CD8-positive, alpha-beta memory T cell (primary cell): ENCODE measurements at places on chromosomes 4 and X.

GRCh38 chrX:10906866-10907265, 204.3 kb upstream of the HCCS start:
- no peak overlapping the region for H3K27ac ChIP-seq
- H3K4me3 ChIP-seq = no peak overlapping the region
- no peaks in the 10 kb centered on the region for H3K27me3 ChIP-seq
- no peaks in the 10 kb centered on the region for H3K4me1 ChIP-seq
- no peak for DNase-seq

DNA sequence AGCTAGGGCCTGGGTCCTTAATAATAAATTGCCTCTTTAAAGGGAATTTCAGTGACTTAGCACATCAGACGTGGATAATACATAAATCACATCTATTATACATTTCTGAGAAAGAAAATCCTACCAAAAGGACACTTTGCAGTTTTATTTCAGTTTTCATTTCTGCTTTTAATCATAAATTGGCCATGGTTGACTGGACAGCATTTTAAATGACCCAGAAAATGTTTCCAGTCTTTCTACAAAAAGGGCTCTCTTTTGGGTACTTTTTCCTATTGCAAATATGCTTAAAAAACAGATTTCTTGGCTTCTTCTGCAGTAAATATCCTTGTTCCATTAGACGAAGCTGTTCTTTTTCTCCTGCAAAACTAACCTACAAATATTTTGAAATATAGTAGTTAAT, 41.4 kb upstream of the LPAR4 start:
- no peak overlapping the region for H3K4me3 ChIP-seq
- no peaks in the 10 kb centered on the region for H3K27me3 ChIP-seq
- DNase-seq = no peak

- no peaks in the 10 kb centered on the region for H3K27me3 ChIP-seq
- H3K36me3 ChIP-seq = no peaks in the 10 kb centered on the region
- H3K4me1 ChIP-seq = no peaks in the 10 kb centered on the region
- H3K4me3 ChIP-seq = no peak overlapping the region
Measured at GRCh38 chr4:142840516-142841123, 5.5 kb downstream of the INPP4B start.

- H3K4me3 ChIP-seq = no peak overlapping the region
- no peak for DNase-seq
- H3K4me1 ChIP-seq = no peaks in the 10 kb centered on the region
- no peaks in the 10 kb centered on the region for H3K27me3 ChIP-seq
Measured at GRCh38 chr4:125911481-125911880, 596.7 kb downstream of the FAT4 start.

GRCh38 chrX:107542500-107542899, 85.8 kb upstream of the PRPS1 start:
- H3K4me1 ChIP-seq = no peaks in the 10 kb centered on the region
- no peak for DNase-seq
- no peak overlapping the region for H3K4me3 ChIP-seq
- no peak overlapping the region for H3K27ac ChIP-seq

DNA sequence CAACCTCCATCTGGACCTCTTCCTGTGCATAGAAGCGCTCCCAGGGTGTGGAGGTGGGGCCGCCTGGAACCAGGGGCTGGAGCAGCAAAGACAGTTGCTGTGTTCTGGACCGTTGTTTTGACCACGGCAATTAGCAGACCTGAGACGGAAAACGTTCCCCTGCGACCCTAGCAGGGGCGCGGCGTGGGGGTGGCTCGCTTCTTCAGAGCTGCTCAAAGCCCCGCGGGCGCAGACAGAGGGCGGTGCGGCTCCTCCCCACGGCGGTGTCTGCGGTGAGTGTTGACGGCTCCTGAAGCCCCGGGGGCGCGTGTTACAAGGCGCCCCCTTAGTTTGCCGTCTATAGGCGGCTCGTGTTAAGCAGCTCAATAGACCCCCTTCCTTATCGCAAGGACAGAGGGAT, 79.2 kb downstream of the TRIML1 start:
- no peaks in the 10 kb centered on the region for H3K4me1 ChIP-seq
- no peaks in the 10 kb centered on the region for H3K36me3 ChIP-seq
- no peak for DNase-seq
- no peak overlapping the region for H3K4me3 ChIP-seq
- no peak overlapping the region for H3K27ac ChIP-seq
- no peaks in the 10 kb centered on the region for H3K27me3 ChIP-seq

GRCh38 chr4:188619456-188620149, 480.4 kb downstream of the TRIML1 start:
- H3K27me3 ChIP-seq = no peaks in the 10 kb centered on the region
- no peaks in the 10 kb centered on the region for H3K36me3 ChIP-seq
- no peaks in the 10 kb centered on the region for H3K4me1 ChIP-seq
- H3K27ac ChIP-seq = no peak overlapping the region
